ENCODE measurements at places on chromosomes 4 and X.

DNA sequence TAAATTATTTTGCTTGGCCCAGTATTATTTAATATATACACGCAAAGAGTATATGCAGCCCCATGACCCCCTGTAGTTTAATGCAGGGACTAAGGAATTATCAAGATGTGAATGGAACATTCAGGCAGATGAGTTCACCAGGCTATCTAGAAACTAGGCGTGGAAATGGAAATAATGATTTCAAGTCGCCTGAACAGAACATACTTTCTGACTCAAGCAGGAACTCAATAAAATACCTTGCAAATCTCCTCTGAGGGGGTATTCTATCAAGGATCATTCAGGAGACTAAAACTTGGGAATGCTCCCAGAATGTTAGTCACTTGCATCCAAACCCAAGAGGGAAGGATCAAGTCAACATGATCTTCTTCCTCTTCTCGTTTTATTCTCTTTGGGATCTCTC is 59.6 kb upstream of the RASSF6 start:
- DNase-seq: no peak

- DNase-seq: no peak
These were observed 10.1 kb downstream of the GDPD2 start for GRCh38 chrX:70432936-70433847.

DNA sequence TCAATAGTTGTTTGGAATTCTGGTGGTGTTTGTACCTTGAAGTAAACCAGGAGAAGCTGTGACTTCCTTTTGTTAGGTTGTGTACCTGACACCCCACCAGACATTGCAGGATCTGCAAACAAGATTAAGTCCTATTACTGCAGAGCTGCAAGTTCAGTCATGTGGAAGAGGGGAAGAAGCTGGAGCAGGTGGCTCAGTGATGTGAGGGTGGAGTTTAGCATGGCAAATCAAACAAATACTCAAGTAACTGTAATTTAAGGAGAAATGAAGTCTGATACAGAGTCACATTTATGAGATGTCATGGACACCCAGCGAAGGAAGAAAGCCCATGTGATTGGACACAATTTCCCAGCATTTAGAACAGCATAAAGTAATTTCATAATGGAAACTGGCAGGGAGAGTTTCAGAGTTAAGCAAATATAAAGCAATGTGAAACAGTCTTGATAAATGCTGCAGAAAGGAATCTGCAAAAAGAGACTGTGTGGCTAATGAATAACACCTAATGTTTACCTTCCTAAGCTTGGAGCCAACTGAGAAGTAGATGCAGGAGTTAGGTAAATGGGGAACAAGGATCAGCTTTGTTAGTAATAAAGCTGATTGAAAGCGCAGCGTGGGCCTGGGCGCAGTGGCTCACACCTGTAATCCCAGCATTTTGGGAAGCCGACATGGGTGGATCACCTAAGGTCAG is 249.1 kb downstream of the GBA3 start:
- no peak for DNase-seq

DNA sequence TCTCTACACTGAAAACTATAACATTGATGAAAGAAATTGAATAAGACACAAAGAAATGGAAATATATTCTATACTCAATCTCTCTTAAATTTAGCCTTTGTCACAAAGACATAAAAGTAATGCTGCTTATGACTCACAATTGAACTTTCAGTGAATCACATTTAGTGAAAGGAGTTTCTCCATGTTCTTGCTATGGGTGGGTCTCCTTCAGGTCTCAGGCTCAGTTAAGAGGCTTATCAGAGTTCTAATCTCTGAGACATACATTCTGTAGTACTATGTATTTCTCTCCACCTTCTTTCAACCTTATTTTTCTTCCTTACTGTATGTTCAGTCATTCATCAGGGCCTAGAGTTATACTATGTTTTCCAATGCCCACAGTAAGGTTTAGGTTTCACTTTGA is 220.9 kb downstream of the DTHD1 start:
- DNase-seq: no peak

DNA sequence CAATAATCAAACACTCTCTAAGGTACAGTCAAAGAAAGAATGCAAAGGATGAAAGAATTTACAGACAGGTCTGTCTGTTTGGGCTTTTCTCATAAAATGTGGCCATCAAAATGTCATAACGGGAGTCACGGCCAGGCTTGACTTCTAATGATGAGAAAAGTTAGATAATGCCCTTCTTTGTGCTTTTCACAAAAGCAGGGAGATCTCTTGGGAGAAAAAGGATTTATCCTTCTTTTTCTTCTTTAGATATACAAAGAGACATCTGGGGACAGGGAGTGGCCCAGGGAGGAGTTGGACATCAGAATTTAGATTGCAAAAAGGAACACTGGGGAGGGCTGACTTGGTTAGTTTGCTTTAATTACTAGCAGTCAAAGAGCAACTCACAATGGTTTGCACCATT is 93.1 kb downstream of the SLC39A8 start:
- no peak for DNase-seq

DNA sequence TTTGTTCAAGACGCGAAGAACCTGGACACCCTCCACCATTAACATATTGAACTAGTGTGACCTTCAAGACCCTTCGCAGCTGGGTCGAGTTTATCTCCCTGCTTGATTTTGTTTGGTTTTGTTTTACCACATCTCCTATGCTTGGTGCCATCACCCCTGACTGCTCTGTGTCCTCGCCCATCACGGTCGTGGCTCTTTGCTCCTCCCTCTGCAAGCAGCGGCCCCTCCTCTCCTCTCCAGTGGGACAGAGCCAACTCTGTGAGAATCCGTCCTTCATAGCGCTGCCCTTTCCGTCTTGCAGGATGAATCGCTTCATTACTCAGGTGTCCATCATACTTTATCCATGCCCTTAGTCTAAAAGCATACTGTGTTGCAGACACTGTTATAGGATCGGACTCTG is 9.1 kb upstream of the FAM149A start:
- no peak for DNase-seq

GRCh38 chrX:7263961-7264360 is 116.0 kb upstream of the PUDP start:
- DNase-seq: no peak

DNA sequence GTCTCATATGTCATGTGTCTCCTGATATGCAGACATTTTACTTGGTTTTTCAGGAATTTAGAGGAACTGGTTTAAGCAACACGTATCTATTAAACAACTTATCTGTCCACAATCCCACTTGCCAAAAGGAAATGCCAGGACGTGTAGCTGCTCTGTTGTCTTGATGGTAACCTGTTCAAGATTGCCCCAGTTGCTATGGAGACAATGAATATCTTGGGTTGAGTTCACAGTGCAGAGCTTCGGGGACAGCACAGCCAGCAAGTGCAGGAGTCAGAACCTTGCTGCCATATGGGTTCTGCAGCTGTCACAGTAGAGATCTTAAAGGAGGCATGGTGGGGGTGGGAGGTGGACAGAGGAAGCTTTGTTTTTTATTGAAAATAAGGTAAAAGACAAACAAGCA is 28.7 kb upstream of the FAM9B start:
- no peak for DNase-seq

DNA sequence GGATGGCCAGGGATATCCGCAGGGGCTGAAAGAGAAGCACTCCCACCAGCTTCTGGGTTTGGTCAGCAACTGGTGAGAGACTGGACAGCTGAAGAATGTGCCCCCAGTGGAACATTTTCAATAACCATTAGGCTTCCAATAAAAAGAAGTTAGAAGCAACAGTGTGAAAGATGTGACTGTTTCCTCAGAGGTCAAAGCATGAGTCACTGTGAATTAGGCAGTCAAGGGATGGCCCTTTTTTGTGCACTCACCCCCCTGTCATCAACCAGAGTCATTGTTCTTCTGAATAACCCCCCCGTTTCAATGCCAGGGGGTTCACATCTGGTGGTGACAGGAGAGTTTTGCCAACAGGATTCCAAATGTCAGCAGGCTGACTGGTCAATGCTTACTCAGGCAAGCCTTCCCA is 74.6 kb upstream of the SH3RF1 start:
- no peak for DNase-seq

GRCh38 chrX:23841847-23842522 is 59.0 kb downstream of the SAT1 start:
- no peak for DNase-seq

DNA sequence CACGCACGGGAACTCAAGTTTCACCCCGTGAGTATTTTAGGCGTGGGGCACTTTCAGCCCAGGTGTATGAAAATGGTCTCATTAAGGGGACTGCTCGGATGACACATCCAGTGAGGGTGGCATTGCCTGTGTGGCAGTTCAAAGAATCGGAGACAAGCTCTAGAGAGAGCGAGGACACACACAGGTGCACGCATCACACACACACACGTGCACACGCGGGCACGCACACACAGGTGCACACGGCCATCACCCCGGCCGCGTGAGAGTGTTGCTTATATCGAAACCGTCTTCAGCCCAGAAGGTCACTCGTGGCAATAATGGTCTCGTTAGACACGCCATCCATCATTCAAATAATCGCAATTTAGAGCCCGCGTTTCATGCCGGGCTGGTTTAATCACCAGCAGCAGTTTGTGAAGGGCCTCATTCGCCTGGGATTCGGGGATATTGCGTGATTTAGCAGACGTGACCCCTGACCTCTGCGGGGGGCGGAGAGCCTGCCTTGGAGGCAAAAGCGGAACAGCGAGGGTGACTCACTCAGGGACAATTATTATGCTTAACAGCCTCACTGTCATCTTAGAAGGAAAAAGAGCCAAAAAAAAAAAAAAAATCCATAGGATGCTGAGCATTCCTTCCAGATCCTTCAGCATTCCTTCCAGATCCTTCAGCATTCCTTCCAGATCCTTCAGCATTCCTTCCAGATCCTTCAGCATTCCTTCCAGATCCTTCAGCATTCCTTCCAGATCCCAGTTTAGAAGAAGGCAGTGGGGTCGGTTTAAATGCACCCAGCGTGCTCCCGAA is 89.4 kb upstream of the PPP2R3B start:
- no peak for DNase-seq

DNA sequence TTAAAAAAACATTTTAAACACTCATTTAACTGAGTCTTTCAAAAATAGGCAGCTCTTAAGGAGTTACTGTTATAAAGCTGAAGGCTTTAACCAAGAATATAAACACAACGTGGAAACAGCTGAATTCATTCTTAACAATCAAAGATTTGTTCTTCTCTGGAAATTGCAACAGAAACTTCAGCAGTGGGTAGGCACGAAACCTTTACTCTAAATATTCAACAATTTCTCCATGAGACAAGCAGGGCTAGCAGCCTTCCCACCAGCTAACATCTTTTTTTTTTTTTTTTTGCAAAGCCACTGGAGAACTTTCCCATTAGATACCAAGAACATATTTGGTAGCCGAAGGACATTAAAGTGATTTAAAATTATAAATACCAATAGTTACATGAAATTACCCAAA is 78.2 kb upstream of the PRSS48 start:
- DNase-seq: no peak

DNA sequence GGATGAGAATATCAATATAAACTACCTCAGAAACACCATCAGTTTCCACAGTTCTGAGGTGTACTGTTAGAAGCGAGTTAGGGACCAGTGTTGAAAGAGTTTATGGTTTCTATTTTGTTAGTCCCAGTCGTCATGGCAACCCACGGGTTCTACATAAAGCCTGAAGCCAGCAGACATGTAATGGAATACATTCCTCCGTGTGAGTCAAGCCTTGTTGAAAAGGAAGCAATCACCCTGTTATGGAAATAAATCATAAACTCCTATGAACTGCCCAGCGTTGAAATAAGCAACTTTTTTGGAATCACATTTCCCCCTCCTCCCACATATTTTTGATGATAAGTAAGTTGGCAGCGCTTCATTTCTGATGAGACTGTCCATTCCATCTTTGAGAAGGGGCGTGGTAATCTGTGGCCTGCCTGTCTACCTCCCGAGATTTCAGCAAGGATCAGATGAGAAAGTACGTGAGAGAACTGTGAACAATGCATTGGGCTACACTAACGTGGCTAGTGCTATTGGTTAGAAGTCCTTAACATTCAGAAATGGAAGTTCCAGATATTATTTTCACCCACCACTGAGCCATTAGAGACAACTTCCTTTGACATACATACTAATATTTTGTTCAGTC is 40.4 kb upstream of the PDHA1 start:
- DNase-seq: no peak

DNA sequence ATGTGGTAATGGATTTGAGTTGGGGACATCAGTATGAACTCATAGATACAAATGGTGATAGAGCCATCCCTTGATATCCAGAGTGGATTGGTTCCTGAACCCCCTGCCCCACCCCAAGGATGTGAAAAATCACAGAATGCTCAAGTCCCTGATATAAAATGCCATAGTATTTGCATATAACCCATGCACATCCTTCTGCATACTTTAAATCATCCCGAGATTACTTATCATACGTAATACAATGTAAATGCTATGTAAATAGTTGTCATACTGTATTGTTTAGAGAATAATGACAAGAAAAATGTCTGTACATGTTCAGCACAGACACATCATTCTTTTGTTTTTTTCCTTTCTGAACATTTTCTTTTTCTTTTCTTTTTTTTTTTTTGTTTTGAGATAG is 18.9 kb upstream of the SEPTIN11 start:
- DNase-seq: no peak

DNA sequence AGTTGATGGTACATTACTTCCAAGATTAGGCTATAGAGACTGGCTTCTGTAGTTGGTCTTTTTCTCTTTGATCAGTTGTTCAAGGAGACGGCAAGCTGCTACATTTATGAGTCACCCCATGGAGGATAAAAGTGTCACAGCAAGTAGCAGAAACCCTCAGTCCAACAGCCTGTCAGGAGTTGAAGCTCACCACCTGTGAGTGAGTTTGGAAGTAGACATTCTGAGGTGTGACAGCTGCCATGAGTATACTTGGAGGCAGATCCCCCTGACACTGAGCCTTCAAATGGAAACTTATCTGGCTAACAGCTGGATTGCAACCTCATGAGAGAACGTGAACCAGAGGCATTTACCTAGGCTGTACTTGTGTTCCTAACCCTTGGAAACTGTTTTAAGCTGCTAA is 68.0 kb downstream of the CCNG2 start:
- no peak for DNase-seq

DNA sequence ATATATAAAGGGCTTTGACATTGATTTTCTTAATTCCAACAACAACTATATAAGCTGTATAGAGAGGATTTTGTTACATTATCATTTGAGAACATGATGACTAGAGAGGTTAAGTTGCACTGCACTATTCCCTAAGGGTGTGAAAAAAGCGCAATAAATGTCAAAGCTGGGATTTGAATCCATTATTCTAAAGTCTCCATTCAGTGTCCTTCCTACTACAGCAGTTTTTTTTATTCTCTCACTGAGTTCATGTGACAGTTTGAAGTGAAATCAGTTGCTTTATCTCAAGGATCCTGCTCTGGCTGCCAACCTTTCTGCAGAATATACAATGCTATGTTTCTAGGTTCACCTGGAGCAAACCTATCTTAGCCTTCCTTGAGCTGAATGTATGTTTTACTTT is 177.5 kb downstream of the ANKRD50 start:
- no peak for DNase-seq

GRCh38 chr4:153904011-153904410 is 115.1 kb upstream of the SFRP2 start:
- DNase-seq: no peak

DNA sequence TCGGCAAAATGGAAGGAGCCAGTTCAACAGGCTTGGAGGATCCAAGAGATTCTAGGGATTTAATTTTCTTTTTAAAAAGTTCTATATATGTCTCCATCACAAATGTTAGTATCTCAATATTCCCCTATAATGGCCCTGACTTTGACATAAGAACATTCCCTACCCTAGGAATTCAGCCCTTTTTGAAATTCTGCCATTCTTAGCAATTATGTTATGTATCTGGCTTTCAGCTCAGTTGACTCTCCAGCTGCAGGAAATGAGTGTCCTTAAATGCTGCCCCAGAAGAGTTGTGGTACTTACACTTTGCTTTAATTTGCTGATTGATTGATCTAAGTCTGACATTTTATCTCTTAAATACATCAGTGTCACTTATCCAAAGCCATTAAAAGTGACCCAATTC is 1454.3 kb downstream of the FSTL5 start:
- no peak for DNase-seq
